Inflammatory macrophage treated with lipopolysaccharide for 4 hours (primary cell): ENCODE measurements at places on chromosomes 1 and 21.

- no peak for DNase-seq
These were observed 3.3 kb downstream of the CROCC start for GRCh38 chr1:16924919-16925477.

GRCh38 chr1:111542187-111542586 is 38.8 kb upstream of the ADORA3 start:
- DNase-seq: no peak

DNA sequence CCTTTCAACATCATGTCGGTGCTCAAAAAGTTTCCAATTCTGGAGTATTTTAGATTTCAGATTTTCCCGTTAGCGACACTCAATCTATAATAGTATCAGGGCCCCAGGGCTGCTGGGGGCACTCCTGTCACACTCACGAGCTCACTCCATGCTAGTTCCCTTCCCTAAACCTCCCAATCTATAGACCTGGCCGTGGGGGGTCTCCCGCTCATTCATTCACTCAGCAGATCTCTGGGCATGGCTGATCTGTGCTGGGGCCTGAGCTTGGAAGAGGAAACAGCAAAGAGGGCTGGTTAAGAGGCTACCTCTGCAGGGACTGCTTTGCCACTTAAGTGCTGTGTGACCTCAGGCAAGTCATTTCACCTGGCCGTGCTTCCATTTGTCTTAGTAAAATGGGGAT is 46.8 kb upstream of the LAPTM5 start:
- no peak for DNase-seq

DNA sequence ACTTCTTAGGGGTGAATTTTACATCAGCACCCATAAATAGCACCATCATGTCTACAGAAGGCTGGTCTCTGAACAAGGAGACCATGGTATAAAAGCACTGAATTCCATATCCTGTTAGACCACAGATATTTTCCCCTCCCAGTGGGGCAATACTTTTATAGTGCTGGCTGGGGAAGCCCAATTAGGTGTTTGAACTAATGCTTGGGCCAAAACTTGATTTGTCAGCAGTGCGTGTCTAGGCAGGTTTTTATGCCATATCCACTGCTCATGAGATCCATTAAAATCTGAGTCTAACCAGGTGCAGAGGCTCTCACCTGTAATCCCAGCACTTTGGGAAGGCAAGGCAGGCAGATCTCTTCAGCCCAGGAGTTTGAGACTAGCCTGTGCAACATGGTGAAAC is 623.0 kb downstream of the NPHP4 start:
- DNase-seq: no peak

- no peak for DNase-seq
These were observed 122.1 kb upstream of the ZNF648 start for GRCh38 chr1:182183606-182184005.

GRCh38 chr1:161158316-161159010 is 837 bp upstream of the USP21 start:
- DNase-seq: no peak

DNA sequence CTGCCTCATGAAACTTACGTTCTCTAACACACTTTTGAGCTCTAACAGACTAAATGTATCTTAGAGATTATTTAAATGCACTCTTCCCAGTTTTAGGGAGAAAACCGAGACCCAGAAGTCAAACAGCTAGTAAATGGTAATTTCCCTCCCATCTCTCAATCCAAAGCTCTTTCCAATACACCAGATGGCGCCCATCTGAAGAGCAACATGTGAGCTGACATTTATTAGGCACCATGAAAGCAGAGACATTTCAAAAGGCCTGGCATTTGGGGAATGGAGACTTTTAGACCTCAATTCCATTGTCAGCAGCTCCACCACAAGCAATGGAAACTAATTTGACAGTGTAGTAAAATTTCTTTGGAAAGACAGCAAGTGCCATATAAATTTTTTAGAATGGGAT is 191.4 kb downstream of the DAB1 start:
- no peak for DNase-seq

- DNase-seq: no peak
These were observed 36.8 kb upstream of the MACF1 start for GRCh38 chr1:39167632-39168209.

GRCh38 chr1:228155596-228156514 is 6.1 kb downstream of the GJC2 start:
- no peak for DNase-seq
